Suprapubic skin (tissue), 4 donors: ENCODE measurements at places on chromosomes 3 and 15.

DNA sequence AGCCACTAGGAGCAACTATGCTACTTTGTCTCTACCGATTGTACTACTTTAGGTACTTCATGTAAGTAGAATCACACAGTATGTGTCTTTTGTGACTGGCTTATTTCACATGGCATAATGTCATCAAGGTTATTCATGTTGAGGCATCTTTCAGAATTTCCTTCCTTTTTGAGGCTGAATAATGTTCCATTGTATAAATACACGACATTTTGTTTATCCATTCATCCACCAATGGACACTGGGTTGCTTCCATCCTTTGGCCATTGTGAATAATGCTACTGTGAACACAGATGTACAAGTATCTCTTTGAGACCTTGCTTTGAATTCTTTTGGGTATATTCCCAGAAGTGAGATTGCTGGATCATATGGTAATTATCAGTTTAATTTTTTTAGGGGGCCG, 29.2 kb downstream of the MYO5A start:
- DNase-seq = no peak

- no peak for DNase-seq
These were observed 92.8 kb downstream of the TFG start for GRCh38 chr3:100802126-100802525.

DNA sequence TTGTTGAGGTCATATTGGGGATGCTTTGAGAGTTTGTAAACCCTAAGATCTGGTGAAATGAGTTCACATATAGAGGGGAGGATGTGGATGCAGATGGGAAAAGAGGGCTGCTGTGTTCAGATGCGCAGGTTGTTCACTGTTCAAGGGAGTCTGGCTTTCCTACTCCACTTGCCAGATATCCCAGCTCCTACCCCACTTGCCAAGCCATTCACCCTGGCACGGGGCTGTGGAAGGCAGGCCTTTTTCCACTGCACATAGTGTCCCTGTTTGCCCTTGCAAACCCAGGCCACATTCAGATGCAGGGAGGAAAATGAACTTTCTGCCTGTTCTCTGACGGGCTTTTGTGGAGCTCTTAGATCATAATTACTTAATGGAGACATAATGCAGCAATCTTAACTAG, 29.0 kb downstream of the CRABP1 start:
- no peak for DNase-seq

DNA sequence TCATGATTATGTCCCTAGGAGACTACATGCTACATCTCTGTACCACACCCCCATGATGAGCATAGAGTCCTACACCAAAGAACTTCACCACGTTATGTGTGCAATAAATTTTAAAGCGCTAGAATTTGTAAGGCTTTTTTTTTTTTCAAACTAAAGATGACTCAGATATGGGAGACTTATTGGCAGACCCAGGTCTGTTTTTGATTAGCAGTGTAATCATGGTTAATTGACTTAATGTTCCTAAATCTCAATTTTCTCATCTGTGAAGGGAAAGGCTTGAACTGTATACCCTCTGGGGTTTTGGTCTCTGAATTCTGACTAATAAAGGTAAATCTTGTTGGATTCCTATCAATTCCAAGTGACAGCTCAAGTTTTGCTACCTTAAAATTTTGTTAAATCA, 26.4 kb downstream of the ABI3BP start:
- no peak for DNase-seq

DNA sequence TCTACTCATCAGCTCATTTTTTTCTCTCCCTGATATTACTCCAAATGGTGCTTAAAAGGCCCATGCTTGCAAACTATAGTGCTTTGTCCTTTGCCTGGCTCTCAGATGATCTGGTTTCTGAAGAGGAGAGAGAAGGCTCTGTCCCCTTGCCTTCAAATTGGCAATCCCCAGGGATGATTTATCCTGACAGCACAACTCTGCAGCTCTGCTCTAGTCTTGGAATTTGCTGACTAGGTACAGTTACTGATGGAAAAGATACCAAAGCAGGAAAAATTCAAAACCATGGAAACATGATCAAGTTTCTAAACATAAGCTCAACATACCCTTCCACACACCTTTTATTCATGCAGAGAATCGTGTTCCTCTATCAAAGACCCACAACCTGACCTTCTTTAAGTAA, 106.7 kb upstream of the CADPS start:
- DNase-seq = no peak

DNA sequence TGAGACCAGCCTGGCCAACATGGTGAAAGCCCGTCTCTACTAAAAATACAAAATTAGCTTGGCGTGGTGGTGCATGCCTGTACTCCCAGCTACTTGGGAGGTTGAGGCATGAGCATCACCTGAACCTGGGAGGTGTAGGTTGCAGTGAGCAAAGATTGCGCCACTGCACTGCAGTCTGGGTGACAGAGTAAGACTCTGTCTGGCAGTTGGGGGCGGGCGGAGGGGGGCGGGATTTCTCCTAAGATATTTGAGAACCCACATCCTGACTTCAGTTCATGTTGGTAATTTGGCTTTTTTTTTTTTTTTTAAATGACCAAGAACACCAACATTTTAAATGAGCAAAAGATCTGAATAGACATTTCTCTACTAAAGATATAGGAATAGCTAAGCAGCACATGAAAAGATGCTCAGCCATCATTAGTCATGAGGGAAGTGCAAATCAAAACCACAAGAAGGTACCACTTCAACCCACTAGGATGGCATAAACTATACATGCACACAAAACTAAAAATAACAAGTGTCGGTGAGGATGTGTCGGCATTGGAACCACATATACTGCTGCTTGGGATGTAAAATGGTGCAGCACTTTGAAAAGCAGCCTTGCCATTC, 75.6 kb upstream of the LMOD3 start:
- DNase-seq = no peak

DNA sequence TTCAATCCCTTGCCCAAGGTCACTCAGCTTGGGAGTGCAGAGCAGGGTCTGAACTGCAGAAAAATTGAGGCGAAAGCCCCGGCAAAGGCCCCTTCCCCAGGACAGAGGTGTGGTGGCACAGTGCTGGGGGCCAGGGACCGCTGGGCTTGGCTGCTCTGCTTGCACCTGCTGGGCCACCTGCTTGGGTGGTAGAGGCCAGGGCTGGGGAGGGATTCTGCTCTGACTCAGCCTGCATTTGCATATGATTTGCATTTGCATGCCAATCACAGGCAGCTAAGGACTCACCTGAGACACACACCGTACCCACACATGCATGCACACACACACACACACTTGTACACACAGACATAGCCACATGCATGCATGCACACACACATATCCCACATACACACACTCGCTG, 9.9 kb downstream of the GRM2 start:
- DNase-seq = no peak

DNA sequence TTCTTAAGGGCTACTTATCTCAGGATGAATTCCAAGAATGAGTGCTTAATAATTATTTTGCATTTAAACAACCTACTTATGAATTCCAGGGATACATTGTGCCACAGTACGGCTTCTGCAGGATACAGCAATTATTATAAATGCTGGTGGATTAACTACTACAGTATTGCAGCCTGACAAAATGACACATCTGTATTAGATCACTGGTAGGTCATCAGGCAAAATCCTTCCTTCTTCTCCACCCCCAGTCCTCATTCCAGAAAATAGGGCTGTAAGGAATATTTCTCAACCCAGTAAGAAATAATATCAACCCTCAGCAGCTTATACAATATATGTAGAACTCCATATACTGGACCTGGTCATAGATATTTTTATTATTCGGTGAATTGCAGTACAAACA, 79.3 kb upstream of the RORA start:
- no peak for DNase-seq

- DNase-seq = no peak
These were observed 960.0 kb downstream of the DIPK2A start for GRCh38 chr3:144931590-144931989.

- DNase-seq = no peak
These were observed 74.5 kb downstream of the TLE3 start for GRCh38 chr15:70023064-70023768.

GRCh38 chr3:13891492-13892073, 11.7 kb upstream of the WNT7A start:
- no peak for DNase-seq

GRCh38 chr15:56804279-56804678, 71.0 kb upstream of the ZNF280D start:
- no peak for DNase-seq

DNA sequence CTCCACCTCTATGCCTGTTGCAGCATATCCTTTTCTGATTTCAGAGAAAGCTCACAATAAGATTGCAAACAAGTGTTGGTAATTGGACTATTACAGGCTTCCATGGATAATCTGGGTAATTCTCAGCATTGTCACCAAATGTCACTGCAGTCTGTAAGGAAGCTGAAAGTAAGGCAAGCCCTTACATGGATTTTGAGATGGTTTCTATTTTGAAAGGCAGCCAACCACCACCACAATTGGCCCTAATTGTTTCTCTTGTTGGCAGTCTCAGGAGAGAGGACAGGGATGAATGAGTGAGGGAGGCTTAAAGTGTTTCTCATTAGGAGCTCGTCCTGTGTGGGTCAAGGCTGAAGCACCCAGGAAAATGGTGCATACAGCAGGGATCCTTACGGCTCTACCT, 879.9 kb downstream of the TUSC7 start:
- no peak for DNase-seq

DNA sequence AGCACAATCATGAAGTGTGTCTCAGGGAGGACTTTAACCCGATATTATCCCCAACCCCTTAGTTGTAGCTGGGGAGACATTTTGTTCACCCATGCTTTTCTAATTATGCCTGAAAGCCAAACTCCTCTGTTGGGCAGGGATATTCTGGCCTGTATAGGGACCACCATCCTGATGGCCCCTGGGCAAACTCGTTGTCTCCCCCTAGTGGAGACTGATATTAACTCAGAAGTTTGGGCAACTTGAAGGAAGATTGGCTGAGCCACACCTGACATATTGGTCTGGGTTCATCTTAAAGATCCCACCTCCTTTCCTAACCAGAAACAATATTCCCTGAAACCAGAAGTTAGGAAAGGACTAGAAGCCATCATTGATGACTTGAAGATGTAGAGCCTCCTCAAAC, 42.3 kb downstream of the TM4SF18 start:
- DNase-seq = no peak
